B cell (primary cell): ENCODE measurements at places on chromosomes 11 and 22.

- no peak for DNase-seq
- H3K36me3 ChIP-seq: peaks cover 40% of the 10 kb centered on the region
- H3K4me3 ChIP-seq: no peak overlapping the region
- no peaks in the 10 kb centered on the region for H3K27me3 ChIP-seq
Measured at GRCh38 chr11:73866586-73866996, 10.1 kb downstream of the COA4 start.

DNA sequence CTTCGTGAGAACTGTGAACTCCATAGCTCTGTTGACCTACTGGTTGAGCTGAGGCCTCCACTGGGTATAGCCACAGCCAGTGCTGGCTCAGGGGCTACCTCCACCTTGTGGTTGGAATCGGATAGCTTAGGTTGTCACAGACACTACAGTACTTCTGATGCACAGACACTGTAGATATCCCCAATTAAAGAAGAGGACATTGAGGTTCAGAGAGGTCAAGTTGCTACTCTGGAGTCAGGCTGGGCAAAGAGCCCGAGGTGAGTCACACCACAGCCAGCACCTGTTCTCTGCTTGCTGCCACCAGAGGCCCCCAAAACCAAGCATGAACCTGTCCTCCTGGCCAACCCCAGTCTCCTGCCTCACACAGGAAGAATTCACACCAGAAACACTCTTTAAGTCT, 5.4 kb downstream of the UFD1 start:
- H3K4me1 ChIP-seq: peaks cover 12% of the 10 kb centered on the region
- H3K4me3 ChIP-seq: no peak overlapping the region
- H3K27me3 ChIP-seq: no peaks in the 10 kb centered on the region
- H3K36me3 ChIP-seq: peaks cover 65% of the 10 kb centered on the region
- no peak for DNase-seq

DNA sequence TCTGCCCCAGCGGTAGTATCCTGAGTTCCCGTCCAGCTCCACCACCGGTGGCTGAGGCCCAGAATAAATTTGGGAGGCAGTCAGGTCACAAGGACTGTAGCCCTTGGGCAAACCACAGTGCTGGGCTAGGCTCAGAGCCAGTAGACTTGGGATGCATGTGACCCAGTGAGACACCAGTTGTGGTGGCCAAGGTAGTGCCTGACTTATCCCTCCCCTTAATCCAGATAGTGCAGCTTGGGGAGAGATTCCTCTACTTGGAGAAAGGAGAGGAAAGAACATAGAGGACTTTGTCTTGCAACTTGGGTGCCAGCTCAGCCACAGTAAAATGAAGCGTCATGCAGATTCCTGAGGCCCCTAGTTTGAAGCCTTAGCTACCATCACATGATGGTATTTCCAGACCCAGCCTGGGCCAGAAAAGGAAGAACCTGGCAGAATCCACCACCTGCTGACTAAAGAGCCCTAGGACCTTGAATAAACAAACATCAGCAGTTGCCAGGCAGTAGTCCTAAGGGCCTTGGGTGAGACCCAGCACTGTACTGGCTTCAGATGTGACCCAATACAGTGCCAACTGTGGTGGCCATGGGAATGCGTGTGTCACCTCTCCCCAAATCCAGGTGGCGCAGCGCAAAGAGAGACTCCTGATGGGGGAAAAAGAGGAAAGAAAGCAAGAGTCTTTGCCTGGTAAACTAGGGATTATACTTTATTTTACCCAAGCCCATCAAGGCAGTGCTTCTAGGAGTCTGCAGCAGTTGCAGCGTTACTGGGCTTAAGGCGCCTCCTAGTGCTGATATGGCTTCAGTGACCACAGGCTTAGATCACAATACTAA, 17.0 kb upstream of the DDX10 start:
- no peaks in the 10 kb centered on the region for H3K4me1 ChIP-seq
- no peaks in the 10 kb centered on the region for H3K27me3 ChIP-seq
- no peak overlapping the region for H3K27ac ChIP-seq
- peak; percentile 66 for DNase-seq

- no peak overlapping the region for H3K4me3 ChIP-seq
- peaks cover 3% of the 10 kb centered on the region for H3K4me1 ChIP-seq
- H3K36me3 ChIP-seq: peaks cover 1% of the 10 kb centered on the region
Measured at GRCh38 chr11:66850588-66851238, 6.2 kb upstream of the LRFN4 start.

DNA sequence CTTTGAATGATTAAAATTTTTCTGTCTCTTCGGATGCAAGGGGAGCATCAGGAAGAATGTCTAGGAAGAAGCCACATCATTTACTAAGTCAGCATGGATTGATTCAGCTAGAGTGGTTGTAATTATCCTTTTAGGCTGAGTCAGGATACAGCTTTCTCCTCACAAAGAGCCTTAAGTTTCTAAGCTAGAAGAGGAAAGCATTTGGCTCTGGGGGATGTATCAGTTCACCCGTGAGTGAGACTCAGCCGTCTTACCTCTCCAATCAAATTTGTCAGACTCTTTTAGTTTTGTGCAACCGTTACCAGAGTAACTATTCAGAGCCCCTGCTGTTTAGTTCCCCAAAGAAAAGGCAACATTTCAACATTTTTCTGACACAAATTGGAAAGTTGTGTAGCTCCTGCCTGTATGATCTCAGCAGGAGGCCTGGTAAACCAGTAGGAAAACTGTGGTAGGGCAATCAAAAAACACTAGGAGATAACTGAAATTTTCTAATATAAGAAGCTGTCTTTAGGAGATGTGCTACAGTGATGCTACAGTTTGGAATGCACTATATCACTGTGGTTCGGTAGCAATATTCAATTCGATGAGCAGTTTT, 432.4 kb upstream of the LUZP2 start:
- H3K4me1 ChIP-seq: no peaks in the 10 kb centered on the region
- H3K36me3 ChIP-seq: no peaks in the 10 kb centered on the region

DNA sequence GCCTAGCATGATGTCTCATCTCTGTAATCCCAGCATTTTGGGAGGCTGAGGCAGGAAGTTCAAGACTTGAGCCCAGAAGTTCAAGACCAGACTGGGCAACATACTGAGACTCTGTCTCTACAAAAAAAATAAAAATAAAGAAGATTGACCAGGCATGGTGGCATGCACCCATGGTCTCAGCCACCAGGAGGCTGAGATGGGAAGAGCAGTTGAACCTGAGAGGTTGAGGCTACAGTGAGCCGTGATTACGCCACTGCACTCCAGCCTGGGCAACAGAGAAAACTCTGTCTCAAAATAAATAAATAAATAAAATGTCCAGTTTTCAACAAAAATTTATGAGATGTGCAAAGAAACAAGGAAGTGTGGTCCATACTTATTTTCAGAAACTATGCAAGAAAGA, 28.3 kb downstream of the EFCAB6 start:
- no peaks in the 10 kb centered on the region for H3K4me1 ChIP-seq
- no peak overlapping the region for H3K4me3 ChIP-seq
- H3K27me3 ChIP-seq: no peaks in the 10 kb centered on the region
- no peak for DNase-seq

DNA sequence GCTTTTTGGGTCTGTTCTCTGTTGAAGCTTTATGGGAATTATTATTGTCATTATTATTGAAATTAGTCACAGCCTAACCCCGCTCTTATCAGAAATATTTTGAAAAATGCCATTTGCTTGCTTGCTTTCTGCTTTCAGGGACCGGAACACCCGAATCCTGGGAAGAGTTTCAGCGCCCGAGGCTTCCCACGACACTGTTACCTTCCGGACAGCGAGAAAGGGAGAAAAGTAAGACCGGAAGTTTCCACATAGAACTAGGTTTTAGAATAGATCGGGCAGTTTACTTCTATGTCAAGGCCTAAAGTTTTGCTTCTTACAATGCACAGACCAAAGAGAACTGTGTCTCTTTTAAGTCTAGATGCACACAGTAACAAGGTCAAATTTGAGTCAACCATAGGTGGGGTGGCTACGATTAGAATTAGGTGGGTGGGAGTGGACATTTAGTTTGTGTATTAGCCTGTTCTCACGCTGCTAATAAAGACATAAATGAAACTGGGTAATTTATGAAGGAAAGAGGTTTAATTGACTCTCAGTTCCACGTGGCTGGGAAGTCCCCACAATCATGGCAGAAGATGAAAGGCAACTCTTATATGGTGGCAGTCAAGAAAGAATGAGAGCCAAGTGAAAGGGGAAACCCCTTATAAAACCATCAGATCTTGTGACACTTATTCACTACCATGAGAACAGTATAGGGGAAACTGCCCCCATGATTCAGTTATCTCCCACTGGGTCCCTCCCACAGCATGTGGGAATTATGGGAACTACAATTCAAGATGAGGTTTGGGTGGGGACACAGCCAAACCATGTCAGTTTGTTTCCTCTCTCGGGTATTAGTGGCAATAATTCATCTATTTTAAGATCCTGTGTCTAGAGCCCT, 12.9 kb downstream of the MPEG1 start:
- DNase-seq: peak; percentile 77
- peaks cover 2% of the 10 kb centered on the region for H3K36me3 ChIP-seq
- peaks cover 52% of the 10 kb centered on the region for H3K4me1 ChIP-seq
- H3K27me3 ChIP-seq: no peaks in the 10 kb centered on the region
- H3K4me3 ChIP-seq: no peak overlapping the region

DNA sequence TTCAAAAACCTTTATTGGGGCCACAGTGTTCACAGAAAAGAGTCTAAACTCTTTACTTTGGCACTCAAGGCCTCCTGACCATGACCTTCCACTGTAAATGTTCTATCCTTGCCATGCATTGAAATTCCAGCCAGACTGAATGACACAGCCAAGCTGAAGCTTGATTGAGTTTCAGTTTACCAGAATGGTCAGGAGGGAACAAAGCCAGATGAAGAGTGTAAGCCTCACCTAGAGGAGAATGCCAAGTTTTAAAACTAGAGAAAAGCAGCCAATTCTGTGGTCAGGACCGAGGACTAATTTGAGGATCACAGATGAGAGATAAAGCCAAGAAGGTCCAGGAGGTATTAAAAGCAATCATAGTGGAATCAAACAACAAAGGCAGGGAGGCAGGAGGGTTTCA, 215.3 kb downstream of the KCNA4 start:
- no peaks in the 10 kb centered on the region for H3K36me3 ChIP-seq
- H3K4me3 ChIP-seq: no peak overlapping the region
- DNase-seq: no peak
- no peak overlapping the region for H3K27ac ChIP-seq

- no peak for DNase-seq
- H3K27me3 ChIP-seq: peaks cover 18% of the 10 kb centered on the region
- no peak overlapping the region for H3K27ac ChIP-seq
Measured at GRCh38 chr11:76730887-76731565, 52.1 kb upstream of the TSKU start.
